Erythroblast (primary cell): ENCODE measurements at places on chromosomes 11 and 22.

DNA sequence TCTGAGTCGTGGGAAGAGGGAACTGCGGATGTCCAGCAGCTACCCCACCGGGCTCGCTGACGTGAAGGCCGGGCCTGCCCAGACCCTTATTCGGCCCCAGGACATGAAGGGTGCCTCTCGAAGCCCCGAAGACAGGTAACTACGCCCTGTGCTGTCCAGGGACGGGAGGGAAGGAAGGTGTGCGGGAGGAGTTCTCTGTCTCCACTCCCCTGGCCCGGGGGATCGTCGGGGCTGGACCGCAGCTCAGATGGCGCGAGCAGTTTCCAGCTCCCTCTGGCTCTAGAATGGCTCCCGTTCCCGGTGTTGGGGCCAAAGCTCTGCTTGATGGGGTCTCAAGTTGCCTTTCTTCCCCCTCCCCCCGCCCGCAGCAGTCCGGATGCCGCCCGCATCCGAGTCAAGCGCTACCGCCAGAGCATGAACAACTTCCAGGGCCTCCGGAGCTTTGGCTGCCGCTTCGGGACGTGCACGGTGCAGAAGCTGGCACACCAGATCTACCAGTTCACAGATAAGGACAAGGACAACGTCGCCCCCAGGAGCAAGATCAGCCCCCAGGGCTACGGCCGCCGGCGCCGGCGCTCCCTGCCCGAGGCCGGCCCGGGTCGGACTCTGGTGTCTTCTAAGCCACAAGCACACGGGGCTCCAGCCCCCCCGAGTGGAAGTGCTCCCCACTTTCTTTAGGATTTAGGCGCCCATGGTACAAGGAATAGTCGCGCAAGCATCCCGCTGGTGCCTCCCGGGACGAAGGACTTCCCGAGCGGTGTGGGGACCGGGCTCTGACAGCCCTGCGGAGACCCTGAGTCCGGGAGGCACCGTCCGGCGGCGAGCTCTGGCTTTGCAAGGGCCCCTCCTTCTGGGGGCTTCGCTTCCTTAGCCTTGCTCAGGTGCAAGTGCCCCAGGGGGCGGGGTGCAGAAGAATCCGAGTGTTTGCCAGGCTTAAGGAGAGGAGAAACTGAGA lies 1.4 kb downstream of the ADM start:
- DNase-seq, result peak; percentile 44

DNA sequence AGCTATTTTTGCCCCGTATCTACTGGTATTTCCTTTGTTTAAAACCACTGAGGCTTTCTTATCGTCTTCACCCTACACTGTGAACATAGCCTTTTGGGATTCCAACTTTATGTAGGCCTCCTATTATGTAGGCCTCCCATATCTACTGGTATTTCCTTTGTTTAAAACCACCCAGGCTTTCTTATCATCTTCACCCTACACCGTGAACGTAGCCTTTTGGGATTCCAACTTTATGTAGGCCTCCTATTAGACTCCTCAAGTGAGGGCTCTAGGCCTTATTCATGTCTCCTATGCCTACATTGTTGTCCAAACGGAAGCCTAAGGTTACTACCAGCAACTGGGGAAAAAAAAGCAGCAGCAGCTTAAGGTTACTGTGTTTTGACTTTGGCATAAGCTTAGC lies 23.7 kb downstream of the CEP295 start:
- no peak for DNase-seq

DNA sequence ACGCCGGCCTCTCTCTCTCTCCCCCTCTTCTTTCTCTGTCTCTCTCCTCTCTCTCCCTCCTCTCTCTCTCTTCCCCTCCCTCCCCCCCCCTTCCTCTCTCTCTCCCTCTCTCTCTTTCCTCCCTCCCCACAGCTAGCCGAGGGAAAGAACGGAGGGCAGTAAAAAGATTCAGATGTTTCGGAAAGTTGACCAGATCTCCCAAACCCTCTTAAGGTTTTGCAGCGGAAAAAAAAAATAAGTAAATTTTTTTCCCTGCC lies 195 bp upstream of the ALX4 start:
- no peak for DNase-seq

- no peak for DNase-seq
Measured at GRCh38 chr11:638631-639331, 1.7 kb downstream of the DRD4 start.

- no peak for DNase-seq
Measured at GRCh38 chr11:20275987-20276965, 87.2 kb upstream of the HTATIP2 start.

DNA sequence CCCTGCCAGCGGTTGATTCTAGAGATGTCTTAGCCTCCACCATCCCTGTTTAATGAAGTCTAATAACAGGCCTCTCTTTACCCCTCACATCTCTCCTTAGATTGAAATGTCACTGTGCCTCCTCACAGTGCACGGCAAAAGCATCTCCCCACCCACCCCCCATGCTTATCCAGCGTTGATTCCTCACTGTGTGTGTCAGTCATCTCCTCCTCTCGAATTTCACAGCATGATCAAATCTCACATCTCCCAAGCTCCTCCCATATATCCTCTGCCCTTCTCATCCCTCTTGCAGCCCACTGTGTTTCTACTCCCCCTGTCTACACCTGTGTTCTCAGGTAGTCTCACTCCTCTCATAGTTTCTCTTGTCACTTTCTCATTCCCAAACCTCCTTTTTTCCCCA lies 84.6 kb downstream of the DBX1 start:
- no peak for DNase-seq

DNA sequence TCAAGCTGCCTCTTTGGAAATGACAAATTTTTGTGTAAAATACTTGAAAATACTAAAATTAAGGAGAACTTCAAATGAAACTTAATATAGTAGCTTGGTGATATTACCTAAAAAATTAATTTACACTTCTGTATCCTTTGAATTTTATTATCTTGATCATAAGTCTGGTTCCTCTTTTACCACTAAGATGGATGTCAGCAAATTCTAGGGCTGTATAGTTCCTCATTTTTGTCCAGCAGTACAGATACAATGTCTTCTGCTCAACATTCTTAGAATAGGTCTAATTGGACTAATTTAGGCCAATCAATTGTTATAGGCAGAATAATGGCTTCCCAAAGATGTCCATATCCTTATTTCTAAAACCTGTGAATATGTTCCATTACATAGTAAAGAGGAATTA lies 1298.0 kb upstream of the RAG2 start:
- no peak for DNase-seq

DNA sequence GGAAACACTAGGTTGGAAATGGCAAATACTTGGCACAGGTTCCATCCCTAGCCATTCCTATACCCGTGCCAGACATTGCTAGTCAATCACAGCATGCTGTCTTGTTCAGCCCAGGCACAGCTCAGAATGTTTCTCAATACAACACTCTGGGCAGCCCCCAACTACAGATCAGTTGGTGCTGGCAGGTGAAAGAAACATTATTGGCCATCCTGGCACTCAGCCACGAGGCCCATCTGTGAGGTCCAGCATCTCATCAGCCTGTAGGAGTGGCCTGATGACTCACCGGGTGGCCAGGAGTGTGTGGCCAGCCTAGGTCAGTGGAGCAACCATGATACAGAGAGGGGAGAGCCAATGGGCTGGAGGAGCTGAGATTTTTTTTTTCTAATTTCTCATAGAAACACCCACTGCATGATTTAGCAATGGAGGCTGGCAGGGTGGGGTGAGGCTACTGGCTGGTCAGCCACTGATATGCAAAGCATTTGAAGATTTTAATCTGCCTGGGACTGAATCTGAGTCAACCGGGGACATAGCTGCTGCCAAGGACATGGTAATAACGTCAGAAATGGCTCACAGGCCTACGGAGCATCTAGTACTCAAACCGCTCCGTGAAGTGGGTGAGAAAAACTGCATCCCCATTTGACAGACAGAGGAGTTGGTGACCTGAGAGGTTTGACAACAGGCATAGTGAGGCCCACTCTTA lies 5.4 kb downstream of the MYO18B start:
- peak; percentile 75 for DNase-seq

- peak; percentile 66 for DNase-seq
Measured at GRCh38 chr11:10304495-10305261, at the start of gene ADM. ADM (plus strand) TSS chr11:10305073; CDS start chr11:10305701, 628 bp downstream.

DNA sequence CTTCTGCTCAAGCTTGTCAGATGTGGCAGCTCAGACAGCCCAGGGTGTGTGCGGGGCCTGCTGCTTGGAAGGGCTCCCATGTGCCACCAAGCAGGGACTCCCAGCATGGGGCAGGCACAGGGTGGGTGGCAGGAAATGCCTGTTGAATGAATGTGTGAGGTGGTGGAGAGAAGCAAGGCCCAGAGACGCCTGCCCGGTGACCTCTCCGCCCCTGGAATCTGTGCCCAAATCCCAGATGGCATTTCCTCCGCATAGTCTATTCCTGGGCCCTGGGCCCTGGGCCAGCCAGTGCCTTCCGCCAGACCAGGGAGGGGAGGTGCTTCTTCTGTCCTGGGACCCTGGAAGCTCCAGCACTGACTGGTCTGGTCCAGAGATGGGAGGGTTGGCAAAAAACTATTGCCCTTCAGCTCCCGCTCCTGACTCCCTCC lies 3.7 kb downstream of the CST6 start:
- no peak for DNase-seq

GRCh38 chr11:112734207-112734606 lies 227.0 kb upstream of the NCAM1 start:
- DNase-seq, result no peak

DNA sequence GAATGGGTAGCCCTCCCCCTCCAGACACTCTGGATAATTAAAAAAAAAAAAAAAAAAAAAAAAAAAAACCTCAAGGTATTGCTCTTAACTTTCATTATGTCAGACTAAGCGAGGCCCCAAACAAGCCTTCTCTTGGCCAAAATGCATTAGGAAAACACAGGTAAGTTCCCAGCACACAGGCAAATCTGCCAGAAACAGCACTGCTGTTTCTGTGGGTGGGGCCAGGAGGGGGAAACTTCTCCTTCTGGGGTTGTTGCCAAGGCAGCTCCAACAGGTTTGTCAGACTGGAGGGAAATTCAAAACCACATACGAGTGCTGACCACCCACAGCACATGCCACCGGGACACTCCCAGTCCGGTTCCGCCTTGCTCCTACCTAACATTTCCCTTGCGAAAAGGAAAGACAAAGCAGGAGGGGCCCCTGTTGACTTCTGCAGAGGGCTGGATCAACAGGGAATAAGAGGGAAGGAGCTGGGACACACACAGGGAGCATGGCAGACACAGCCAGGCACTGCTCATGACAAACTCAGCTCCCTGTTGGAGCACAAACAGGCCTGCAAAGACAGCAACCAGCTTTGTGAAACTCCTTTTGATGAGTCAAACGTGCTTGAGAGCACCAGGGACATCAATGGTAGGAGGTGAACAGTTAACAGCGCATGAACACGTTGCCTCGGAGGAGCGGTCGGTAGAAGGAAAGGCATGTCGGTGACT lies 55.0 kb downstream of the MYH9 start:
- peak; percentile 52 for DNase-seq

- DNase-seq, result no peak
Measured at GRCh38 chr11:61512435-61512834, 3.9 kb downstream of the LRRC10B start.

- DNase-seq, result no peak
Measured at GRCh38 chr22:45869340-45869847, 107.6 kb downstream of the WNT7B start.
